ENCODE measurements at places on chromosomes 4 and X.
A peak's percentile ranks its signal among the peaks of the same experiment; 100 is the strongest.

GRCh38 chrX:96564595-96564994 is 120.0 kb upstream of the DIAPH2 start:
- DNase-seq, result no peak

DNA sequence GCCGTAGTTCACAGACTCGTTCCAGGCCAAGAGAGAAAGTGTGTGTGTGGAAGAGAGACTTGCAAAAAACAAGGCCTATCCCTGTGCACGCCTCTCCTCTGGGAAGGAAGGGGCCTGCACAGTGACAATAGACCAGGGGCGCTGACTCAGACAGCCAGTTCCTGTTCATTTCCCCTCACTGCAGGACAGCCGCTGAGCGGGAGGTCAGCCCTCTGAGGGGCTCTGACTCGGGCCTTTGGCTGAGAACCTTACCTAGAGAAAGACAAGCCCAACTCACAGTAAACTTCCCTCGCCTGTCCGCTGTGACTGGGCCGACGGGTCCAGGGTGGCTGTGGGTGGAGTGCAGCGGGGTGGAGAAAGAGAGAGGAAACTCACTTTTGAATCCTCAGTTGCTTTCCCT is 52.1 kb downstream of the RTL5 start:
- DNase-seq, result peak; percentile 84

GRCh38 chr4:185416955-185417354 is 8.8 kb downstream of the UFSP2 start:
- DNase-seq, result no peak

- DNase-seq, result peak; percentile 16
These were observed 3.2 kb downstream of the SCARB2 start for GRCh38 chr4:76210452-76210851.

GRCh38 chr4:124288706-124289486 is 423.6 kb downstream of the ANKRD50 start:
- no peak for DNase-seq

All from NB4 (cell line).